H4 (cell line): ENCODE measurements at places on chromosomes 7 and 10. TPM values are rescaled to one million over a fixed set of nuclear protein-coding genes. Genes with fewer than 3 reads are reported as not detected.
A peak's percentile ranks its signal among the peaks of the same experiment; 100 is the strongest.

The VIPR2 gene
- total RNA-seq = 0.68 and 0.77 TPM in 2 replicates

The NME8 gene
- not detected in 2 replicates for total RNA-seq

The CPVL gene
- total RNA-seq = 106 and 113 TPM in 2 replicates

The TBL2 gene
- 57.0 and 68.6 TPM in 2 replicates for total RNA-seq

The ECHDC3 gene
- total RNA-seq = 3.6 and 4.4 TPM in 2 replicates

The SRPK2 gene
- total RNA-seq = 44.0 and 46.9 TPM in 2 replicates

The PTN gene
- 65.8 and 83.7 TPM in 2 replicates for total RNA-seq

The FOXP2 gene
- 1.7 and 2.0 TPM in 2 replicates for total RNA-seq

- no peak for DNase-seq
Measured at GRCh38 chr10:71767420-71768035, 5.8 kb downstream of the VSIR start.

DNA sequence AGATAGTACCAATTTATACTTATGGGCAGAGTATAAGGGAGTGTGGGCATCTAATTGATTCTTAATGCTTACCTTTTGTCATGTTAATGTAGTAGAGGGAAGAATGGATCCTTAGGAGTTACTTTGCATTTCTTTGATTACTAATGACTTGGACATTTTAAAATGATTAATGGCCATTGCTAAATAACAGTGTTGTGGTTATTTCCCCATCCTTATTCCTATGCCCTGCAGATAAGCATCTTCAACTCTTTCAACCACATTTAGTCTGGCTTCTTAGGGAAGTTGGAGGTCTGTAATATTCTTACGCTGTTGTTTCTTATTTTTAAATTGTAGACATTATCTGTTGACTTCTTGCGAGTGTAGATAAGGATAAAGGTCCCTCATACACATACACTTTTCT lies 37.2 kb downstream of the KAT6B start:
- DNase-seq = no peak

GRCh38 chr7:123579416-123579815 lies 21.8 kb upstream of the NDUFA5 start:
- no peak for DNase-seq

GRCh38 chr10:108452533-108452932 lies 1288.0 kb upstream of the SORCS1 start:
- no peak for DNase-seq

DNA sequence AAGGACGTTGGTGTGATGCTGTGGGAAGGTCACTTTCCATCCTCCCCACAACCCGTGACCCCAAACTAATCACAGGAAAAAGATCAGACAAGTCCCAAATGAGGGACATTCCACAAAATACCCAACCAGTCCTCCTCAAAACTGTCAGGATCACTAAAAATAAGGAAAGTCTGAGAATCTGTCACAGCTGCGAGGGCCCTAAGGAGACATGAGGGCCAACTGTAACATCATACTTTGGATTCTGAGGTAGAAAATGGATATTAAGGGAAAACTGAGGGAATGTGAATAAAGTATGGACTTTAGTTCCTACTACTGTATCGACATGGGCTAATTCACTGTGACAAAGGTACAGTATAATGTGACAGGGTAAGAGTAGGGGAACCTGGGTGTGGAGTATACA lies 85.1 kb upstream of the FAM20C start:
- no peak for DNase-seq

- DNase-seq = no peak
Measured at GRCh38 chr10:71824333-71824732, 26.7 kb downstream of the PSAP start.

DNA sequence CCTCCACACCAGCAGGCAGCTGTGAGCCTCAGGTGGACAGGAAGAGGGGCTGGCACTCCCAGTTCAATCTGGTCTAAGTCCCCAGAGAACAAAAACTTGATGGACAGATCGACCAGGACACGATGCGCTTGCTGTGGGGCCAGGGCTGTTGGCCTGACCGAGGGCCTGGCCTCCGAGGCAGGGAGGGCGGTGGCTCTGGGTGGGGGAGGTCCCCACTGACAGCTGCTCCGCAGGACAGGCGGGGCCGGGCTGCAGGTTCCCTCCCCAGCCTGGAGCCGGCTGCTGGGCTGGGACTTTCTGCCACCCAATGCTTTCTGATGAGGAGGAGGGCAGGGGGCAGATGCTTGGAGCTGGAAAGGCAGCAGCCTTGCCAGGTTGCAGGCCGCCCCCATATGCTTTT lies 37.4 kb upstream of the ADGRA1 start:
- no peak for DNase-seq

DNA sequence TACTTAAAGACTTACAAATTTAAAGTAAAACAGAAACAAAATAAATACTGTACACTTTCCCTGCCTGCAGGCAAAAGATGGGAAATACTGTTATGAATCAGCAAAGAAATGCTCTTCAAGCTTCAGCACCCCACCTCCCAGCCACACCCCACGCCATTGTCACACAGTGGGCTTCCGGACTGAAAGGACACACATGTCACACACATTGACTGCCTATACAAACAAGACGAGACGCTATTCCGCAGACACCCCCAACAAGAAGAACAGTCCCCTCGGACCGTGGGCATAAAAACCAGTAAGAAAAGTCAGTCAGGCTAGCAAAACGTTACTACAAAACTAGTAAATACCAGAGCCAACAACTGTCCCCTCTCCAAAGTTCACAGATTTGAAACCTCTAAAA lies 22.2 kb upstream of the PARP12 start:
- no peak for DNase-seq

DNA sequence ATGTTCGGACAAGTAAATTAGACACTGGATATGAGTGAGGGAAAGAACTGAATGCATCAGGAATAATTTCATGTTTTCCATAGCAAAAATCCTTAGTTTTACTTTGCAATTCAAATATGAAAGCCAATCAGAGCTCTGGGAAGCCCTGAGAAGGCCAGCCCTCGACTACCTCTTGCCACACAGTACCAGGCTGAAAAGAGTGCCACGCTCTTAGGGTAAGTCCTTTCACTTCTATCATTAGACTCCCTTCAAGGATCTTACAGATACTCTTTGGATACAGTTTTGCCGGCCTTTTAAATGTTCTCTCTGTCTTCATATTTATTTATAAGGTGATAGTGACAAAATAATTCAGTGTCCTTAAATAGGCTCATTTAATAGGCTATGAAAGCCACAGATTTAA lies 1.9 kb downstream of the COBL start:
- no peak for DNase-seq

DNA sequence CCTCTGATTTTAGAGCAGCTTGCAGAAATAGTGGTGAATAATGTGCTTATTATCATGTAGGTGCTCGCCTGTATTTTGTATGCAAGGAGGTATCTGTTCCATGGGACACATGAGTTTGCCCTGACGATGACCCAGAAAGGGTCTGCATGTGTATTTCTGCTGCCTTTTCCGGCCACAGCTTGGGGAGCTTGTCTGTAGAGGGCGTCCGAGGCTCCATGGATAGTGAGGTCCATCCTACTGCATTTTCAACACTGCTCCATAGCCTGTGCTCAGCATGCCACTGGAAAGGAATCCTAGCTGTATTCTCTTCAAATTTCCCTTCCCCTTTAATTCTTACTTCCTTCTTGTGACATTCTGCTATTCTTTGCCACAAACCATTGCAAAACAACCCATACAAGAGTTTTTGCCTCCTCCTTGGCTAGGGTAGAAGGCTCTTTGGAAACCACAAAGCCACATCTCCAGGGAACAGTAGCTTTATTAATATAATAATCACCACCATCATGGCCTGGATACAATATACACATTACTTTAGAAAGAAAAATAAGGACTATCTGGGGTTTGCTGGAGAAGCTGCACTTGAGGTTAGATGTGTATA lies 127.7 kb downstream of the DYNC1I1 start:
- peak; percentile 22 for DNase-seq
